Germinal center (tissue), 1 donor: ENCODE measurements at places on chromosomes 7 and 10.

DNA sequence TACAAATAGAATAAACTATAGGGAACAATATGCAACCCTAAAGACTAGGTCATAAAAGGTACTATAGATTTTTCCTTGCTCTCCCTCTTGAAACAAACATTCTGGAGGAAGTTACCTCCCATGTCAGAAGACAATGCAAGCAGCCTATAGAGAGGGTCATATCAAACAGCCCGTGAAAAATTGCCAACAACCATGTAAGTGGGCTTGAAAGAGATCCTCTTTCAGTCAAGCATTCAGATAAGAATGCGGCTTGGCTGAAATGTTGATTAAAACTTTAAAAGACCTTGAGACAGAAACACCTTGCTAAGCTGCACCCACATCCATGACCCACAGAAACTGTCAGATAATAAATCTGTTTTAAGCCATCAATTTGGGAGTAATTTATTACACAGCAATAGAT is 526.6 kb upstream of the GHITM start:
- no peak for DNase-seq

GRCh38 chr7:138898255-138898654 is 82.9 kb downstream of the KIAA1549 start:
- DNase-seq: no peak

- no peak for DNase-seq
Measured at GRCh38 chr10:82213784-82214183, 338.8 kb downstream of the NRG3 start.

GRCh38 chr10:89250865-89251408 is 638 bp downstream of the LIPA start:
- DNase-seq: no peak

DNA sequence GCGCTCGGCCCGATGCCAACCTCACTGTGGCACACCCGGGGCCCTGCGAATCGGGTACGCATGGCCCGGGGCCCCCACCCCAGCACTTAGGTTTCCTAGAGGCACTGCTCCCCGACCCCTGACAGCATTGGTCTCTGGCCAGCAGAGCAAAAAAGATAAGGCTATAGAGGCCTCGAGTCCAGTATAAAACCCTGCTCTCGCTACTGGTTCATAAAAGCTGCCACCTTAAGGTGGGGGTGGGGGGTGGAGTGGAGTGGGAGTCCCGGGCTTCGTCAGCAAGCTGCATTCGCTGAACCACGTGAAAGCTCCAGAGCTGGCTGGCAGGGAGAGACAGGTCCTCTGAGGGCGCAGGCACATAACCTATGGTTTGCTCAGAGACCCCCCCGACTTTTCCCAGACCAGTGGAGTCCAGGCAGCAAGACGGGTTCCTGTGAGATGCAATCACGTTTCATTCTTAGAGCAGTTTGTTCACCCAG is 1.3 kb downstream of the KAZALD1 start:
- DNase-seq: no peak

DNA sequence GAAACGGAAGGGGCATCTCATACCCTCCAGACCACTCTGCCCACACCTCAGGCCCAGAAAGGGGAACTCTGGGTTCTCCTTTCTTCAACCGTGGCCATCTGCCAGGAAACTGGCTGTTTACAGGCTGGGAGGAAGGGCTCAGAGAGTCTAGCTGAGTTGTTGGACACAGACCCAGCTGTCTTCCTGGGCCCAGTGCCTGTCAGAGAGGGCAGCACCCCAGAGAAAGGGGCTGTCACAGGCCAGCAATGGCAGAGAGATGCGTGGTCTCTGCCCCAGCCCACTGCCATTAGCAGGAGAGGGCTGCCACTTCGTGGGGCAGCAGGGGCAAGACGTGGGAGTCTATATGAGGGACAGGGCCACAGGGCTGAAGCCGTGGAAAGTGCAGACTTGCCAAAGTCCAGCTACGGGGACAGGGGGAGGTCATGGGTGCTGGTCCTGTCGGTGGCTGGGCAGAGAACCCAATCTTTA is 11.0 kb downstream of the GRID1 start:
- no peak for DNase-seq

GRCh38 chr7:107427462-107427861 is 42.4 kb upstream of the GPR22 start:
- DNase-seq: no peak

GRCh38 chr10:26829810-26830515 is 30.8 kb downstream of the ABI1 start:
- no peak for DNase-seq

DNA sequence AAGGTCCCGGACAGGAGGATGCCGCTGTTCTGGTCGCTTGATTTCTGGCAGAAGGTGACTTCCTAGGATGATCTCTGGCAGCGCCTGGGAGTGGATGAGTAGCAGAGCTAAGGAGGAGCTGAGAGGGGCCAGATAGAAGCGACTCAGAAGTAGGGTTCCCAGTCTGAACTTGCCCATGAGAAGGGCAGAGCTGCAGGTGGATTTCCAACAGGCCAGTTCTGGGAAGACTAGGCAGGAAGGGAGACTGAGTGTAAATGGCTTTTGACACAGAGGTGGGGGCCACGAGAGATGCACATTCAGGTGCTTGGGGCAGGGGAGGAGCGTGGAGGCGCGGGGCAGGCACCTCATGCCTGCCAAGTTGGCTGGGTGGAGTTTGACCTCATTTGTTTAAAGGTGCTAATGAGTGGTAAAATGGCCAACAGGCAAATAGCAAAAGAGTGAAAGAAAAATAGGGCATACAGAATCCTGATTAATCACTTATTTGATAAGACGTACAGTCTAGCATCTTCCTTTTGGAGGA is 58.8 kb downstream of the SHH start:
- no peak for DNase-seq

GRCh38 chr7:136066304-136067143 is 89.4 kb upstream of the MTPN start:
- no peak for DNase-seq

- DNase-seq: no peak
Measured at GRCh38 chr7:155813546-155814315, 1.5 kb upstream of the SHH start.

GRCh38 chr10:77022671-77023070 is 614.9 kb downstream of the KCNMA1 start:
- DNase-seq: no peak

DNA sequence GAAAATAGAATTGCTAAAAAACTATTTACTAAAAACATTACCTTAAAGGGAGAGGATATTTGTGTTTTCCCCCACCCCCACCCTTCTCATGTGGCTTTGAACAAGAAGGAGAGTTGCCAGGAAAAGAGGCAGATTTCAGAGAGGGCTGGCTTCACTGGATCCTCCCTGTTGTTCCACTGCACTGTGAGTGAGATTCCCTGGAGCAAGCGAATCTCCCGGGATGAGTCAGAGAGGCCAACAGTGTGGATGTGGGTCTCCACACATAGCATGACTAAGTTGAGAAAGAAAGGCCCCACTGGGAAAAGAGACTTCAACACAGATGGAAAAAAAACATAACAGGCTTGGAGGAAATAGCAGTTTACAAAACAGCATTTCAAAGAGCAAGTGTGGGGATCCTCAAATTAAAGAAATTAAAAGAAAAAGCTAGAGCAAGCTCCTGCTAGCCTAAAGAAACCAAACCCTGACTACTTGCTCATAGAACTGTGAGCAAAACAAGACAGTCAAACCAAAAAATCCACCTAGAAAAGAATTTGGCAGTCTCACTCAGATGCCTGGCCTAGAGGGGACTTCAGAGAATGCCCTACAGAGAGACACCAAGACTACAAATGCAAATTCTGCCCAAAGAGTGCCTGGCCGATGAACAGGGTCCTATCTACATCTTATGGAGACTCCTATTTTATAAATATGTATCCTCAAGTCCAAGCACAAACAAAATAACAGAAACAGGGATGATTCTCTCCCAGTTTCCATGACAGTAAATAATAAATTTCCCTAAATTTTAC is 3.4 kb downstream of the CAV1 start:
- no peak for DNase-seq

- DNase-seq: no peak
Measured at GRCh38 chr10:112510384-112510783, 63.4 kb downstream of the VTI1A start.

DNA sequence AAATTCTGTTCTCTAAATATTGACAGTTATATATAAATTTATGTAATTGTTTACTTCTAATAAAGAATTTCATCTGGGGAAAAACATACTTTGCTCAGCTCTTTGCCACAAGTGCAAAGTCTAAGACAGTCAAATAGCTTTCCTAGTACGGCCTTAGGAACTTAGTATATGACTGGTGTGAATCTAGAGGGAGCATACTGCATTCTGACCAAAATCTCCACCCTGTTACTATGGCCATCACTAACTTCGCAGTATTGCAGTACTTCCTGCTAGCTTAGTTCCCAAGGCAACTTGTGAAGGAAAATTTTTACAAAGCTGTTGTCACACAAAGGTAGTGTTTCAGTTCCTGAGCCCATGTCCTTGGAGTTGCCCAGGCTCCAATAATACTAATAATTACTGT is 181.5 kb downstream of the CFTR start:
- no peak for DNase-seq

DNA sequence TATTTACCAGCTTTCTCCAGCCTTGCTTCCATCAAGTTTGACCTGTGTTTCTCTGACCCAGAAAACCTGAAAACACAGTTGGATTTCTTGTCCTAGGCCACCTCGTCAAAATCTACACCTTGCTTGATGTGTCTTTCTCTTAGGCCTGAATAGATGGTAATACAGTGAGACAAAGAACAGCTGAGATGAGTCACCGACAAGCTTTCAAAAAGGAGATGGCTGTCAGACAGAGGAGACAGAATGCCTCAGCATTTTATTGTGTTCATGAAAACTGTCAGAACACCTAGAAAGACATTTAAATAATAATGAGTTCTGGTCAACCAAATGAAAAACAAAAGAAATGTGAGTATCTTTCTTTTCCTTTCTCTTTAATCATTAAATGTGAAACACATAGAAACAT is 119.7 kb upstream of the SORCS1 start:
- no peak for DNase-seq

- no peak for DNase-seq
Measured at GRCh38 chr10:59323036-59323459, 39.3 kb downstream of the FAM13C start.

GRCh38 chr10:128095753-128096469 is 30.3 kb downstream of the MKI67 start:
- no peak for DNase-seq

- no peak for DNase-seq
Measured at GRCh38 chr10:133049639-133050038, 38.1 kb upstream of the ADGRA1 start.

DNA sequence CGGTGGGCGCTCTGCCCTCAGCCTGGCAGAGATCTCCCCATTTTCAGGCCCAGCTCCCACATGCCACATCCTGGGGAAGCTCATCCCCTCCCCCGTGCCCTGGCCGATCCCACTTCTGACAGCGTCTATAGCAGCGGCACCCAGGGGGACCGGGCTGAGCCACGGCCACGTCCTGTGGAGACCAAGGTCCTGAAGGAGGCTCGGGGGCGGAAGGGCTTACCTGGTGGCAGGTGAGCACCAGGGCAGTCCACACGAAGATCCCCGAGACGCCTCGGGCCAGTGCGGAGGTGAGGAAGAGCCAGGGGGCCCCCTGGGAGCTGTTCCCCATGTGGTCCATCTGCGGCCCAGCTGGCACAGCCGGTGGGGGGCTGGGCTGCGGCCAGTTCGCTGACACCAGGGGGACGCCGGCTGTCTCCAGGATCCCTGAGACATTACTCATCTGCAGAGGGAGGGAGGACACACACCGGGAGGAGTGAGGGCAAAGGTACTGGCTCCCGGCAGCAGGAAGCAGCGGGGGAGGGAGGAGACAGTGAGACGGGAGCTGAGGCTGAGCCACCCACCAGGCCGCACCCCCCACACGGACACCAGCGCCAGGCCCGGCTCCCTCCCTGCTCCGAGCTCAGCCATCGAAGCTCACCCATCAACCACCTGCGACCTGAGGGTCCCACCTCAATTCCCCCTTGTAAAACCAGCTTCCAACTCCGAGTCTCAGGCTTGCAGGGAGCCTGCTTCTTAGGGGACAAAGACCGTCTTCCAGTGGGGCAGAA is 776 bp downstream of the TMEM184A start:
- no peak for DNase-seq

- DNase-seq: no peak
Measured at GRCh38 chr7:143018931-143019330, 8.0 kb downstream of the OR9A2 start.

- no peak for DNase-seq
Measured at GRCh38 chr7:131524115-131524514, 32.3 kb downstream of the PODXL start.

DNA sequence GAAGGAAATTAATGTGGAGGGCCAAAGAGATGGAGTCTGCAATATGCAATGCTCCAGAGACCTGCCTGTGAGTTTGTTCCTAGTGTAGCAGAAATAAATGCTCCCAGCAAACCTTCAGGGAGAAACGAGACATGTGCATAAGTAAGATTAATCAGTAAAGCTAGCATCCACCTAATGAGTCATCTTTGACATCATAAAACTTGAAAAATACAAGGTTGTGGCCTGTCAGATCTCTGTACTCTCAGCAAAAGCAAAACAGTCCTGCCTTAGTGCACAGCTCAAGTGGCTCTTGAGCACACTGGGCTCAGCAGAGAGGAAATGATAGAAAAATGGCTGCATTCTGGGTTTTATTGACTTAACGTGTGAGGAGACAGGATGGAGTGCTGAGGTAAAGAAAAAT is 32.5 kb upstream of the ERCC6 start:
- no peak for DNase-seq

- DNase-seq: no peak
Measured at GRCh38 chr7:94632338-94633013, 23.5 kb downstream of the SGCE start.

DNA sequence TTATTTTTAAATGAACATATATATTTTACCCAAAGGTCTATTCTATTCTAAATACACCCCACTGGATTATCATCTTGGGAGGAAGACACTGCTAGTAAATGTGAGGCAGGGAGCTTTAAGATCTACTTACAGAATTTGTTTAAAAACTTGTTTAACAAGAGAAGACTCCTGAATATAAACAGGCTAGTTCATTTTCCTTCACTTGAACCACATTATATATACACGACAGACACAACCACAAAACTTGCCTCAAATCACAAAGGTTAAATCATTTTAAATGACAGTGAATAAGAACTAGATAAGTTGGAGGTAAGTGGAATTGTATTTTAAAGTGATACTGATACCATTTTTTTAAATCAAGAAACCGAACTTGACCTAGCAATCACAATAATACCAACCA is 109.2 kb downstream of the ATE1 start:
- DNase-seq: no peak

GRCh38 chr7:104005197-104005596 is 15.7 kb upstream of the RELN start:
- DNase-seq: no peak

- no peak for DNase-seq
Measured at GRCh38 chr10:79442171-79443040, 3.0 kb downstream of the ZCCHC24 start.

DNA sequence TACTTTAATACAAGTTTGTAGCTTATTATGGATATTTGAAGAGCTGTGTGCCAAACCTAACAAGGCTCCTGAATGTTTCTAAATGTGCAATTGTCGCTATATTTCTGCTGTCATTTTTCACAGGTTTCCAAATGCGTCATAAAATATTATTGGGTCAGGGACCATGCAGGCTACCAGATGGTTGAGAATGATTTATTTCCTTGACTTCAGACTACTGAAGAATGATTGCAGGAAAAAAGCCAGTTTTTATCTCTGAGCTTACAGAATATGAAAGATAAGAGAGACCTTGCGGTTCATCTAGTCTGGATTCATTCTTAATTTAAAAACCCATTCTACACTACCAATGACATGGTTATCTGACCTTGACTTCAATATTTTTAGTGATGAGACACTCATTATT is 55.2 kb downstream of the TSPAN12 start:
- DNase-seq: no peak
